ENCODE measurements at places on chromosomes 4 and X.

DNA sequence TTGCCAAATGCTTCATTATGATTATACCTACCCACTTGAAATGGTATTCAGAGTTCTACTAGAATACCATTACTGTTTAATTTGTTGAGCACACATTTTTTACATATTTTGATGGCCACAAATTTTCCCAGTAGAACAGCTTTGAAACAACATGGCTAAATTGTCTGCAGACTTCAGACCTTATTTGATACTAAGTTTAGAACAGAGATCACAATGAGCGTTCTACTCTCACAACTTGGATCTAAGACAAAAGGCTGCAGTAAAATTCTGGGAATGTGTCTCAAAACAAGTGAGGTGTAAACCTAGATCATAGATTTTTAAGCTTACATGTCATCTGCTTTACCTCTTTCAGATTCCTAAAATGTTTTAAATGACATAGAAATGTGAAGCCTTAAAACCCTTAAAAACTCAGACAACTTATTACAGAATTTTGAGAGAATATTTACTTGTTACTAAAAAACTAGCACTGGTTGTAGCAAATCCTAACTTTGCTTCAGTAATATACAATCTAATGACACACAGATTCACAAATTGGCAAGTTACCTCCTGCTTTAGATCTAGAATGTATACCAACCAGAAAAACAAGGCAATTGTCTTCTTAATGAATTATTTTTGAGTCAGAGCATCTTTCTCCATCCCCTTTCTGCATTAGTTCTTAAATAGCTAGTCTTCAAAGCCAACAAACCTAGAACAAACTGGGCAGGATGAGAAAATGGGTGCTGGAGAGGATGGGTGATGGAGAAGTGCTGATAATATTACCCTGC is 243.3 kb downstream of the SLC7A11 start:
- no peak for DNase-seq

GRCh38 chr4:32207456-32207855 is 1487.3 kb downstream of the PCDH7 start:
- DNase-seq, result no peak

DNA sequence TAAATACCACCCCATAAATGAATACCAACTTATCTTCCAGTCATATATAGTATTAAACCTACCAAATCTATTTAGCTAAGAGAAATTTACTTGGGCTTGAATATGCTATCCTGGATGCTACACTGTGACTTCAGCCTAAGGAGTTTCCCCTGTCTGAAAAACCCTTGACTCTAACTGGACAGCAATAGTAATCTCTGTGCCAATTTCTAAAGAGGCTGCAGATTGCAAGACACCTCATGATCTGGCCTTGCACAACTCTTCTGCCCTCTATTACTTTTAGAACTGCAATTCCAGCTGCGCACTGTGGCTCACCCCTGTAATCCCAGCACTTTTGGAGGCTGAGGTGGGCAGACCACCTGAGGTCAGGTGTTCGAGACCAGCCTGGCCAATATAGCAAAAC is 371.5 kb downstream of the KCNIP4 start:
- DNase-seq, result no peak

DNA sequence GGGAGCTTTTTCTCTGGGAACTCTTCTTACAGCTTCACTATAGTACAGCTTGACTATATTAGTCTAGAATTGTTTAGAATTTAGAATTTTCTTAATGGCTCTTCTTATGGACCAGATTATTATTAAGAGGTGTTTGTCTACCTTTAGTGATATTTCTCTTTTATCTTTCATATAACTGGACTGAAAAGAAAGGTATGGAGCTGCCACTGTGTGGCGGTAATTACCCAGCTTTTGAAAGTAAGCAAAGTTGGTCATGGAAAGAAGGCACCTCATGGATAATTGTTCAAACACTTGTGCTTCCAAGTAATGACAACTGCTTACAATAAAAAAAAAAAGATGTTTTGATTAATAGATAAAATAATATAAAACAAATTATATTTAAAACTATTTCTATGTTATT is 1112.5 kb downstream of the TECRL start:
- no peak for DNase-seq

DNA sequence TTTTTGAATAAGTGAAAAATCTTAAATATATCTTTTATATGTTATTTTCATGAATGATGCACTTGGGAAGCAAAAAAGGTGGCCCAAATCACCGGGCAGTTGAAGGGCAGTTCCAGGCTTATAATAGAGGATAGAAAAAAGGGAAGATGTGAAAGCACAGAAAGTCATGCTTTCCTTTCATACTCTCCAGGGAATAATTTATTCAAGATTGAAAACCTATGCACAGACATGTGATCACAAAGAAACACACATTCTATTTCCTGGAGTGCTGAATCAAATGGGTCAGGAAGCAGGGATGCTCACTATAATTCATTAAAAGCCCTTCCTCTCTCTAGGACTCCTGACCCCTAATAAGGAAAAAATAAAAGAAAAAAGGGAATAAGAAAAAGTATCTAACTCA is 66.1 kb upstream of the USP38 start:
- no peak for DNase-seq

All from GM12892 (cell line).